Fibroblast of skin of left quadriceps (primary cell): ENCODE measurements at places on chromosomes 7 and 10.

DNA sequence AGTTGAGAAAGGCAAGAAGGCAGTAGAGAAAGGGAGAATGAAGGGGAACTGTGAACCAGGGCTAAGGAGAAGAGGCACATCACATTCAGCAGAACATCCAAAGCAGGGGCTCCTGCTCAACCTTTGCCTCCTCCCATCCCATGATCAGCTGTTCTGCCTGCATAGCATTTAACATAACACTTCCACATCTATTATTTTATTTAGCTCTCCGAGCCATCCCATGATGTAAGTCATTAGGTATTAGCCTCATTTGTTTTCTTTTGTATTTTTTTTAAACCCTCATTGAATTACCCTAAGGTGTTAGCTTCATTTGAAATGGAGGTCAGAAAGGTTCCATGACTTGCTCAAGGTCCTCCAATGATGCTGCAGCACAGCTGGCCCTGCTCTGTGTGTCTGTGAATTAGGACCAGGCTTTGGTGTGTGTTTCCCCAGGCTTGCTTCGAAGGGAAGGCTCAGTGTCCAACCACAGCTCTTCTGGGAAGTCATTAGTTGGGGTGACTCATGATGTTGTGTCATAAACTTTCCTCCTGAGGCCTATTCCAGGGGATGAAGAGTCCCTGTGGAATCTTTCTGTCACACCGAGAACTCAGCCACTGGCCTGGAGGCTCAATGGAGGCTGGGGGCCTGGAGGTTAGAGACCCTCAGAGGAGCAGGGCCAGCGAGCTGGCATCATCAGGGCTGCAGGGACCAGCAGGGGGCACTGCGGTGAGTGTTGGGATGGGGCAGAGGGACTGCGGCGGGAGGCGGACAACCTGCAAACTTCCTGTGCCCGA is 16.5 kb downstream of the NPFFR1 start:
- peak; percentile 83 for DNase-seq

DNA sequence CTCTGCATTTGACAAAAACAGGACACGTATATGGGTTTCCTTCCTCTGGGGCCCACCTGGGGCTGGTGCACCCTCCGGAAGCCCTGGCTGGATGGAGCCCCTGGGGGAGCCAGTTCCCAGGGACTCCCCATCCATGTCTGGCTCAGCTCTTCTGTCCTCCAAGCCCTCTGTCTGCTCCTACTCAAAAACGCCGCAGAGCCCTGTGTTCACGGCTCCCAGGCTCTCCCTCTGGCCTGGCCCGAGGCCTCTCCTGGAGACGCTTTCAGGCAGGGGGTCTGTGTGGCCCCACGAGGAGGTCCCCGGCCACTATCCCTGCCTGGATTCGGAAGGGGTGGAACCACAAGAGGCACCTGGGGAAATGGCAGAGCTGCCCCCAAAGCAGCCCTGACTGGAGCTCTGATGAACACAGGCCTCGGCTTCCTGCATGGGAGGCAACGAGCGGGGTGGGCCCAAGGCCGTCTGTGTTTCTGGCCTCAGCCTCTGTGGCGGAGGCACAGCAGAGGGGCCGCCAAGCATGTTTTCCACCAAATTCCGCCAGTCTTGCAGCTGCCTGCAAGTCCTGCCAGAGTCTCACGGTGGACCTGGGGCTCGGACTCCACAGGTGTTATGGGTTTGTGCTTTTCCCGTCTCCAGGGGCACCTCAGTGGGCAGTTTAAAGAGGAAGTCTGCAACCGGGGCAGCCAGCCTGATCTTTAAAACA is 22.6 kb upstream of the INPP5A start:
- no peak for DNase-seq

GRCh38 chr10:120360571-120360970 is 96.5 kb upstream of the PLPP4 start:
- no peak for DNase-seq

DNA sequence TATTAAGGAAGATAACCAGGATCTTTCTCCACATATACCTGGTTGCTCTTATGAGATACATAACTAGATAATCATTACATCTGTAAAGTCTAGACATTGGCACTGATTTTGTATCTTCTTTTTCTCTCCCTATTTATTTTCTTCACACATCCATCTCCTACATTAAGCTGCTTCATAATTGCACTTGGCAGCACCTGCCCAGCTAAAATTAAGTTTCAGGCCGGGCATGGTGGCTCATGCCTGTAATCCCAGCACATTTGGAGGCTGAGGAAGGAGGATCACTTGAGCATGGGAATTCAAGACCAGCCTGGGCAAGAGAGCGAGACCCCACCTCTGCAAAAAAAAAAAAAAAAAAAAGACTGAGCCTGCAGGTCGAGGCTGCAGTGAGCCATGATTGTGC is 22.3 kb upstream of the AKR1B1 start:
- no peak for DNase-seq
